ENCODE measurements at places on chromosomes 3 and 15.

- no peak for DNase-seq
Measured at GRCh38 chr3:135759651-135760050, 205.9 kb upstream of the PPP2R3A start.

DNA sequence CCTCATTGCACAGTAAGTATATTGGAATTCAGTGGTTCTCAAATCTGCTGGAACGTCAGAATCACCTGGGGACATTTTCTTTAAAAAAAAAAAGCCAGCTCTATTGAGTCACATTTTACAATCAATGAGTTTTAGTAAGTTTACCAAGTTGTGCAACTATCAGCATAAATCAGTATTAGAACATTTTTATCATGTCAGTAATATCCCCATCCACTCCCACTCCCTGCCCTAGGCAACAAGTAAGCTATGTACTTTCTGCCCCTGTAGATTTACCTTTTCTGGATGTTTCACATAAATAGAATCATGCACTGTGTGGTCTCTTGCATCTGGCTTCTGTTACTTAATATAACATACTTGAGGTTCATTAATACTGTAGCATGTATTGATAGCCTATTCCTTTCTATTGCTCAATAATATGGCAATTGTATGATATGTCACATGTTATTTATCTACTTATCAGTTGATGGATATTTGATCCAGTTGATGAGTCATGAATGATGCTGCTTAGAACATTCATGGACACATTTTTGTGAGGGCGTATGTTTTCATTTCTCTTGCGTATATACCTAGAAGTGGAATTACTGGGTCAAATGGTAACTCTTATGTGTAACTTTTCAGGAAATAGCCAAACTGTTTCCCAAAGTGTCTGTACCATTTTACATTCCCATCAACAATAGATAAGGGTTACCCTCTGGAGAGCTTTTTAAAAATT lies 180.5 kb downstream of the THSD4 start:
- peak; percentile 64 for DNase-seq

- DNase-seq, result no peak
Measured at GRCh38 chr3:160796813-160797164, 40.8 kb downstream of the PPM1L start.

- DNase-seq, result no peak
Measured at GRCh38 chr3:105614288-105615030, 247.8 kb downstream of the ALCAM start.

- no peak for DNase-seq
Measured at GRCh38 chr3:21357241-21357640, 393.8 kb downstream of the ZNF385D start.

GRCh38 chr3:136067211-136067610 lies 101.7 kb downstream of the PPP2R3A start:
- no peak for DNase-seq

DNA sequence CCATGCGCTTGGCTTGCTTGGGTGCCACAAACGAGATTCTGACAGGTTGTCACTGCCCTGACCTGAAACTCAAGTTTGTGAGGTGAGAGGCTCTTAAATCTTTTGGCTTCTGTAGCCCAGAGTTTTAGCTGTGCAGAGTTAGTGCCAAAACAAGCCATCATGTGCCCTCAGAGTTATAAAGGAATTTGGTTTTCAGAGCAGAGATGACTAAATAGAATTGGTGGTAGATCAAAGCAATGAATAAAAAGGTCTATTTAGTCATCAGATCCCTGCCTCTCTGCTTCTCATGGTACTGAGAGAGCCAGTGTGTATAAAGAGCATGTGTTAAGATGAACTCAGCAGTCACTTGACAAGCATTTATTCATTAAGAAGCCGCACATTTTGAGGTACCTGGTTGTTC lies 207.5 kb upstream of the DPH6 start:
- no peak for DNase-seq

DNA sequence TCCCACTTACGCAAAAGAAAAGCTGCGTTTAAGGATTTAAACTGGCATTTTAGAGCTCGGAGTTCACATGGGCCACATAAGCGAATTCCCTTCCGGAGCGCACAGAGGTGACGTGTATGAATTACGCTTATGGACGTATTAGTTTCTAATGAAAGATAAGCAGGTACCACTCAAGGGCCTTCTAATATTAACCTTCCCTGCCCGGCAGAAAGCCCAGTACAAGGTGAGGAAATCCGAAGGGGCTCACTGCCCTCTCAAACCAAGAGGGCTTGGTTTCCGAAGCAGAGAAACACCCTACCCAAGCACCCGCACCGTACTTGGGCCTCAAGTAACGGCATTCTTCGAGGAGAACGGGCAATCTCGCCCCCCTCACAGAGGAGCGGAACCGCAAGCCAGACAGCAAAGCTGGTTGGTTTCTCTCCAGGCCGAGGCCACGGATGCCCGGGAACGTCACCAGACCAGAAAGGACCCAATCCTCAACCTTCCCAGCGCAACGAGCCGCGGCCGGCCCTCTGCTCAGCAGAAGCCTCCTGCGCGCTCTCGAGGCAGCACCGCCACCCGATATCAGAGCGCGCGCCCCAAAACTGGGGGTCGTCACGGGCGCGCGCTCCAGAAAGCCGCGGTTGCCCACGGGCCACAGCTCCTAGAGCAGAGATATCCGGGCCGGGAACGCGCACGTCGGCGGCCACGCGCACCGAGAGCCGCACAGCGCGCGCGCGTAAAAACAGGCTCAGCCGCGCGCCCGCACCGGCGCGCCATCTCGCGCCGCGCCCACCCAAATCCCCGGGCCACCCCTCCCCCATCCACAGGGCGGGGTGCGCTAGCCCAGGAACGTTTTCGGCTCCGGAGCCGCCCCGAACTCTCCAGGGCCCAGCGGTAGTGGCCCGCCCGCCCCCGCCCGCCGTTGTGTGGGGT lies 676 bp downstream of the QRICH1 start:
- peak; percentile 40 for DNase-seq

- no peak for DNase-seq
Measured at GRCh38 chr3:101725890-101726275, 1.5 kb downstream of the CEP97 start.

DNA sequence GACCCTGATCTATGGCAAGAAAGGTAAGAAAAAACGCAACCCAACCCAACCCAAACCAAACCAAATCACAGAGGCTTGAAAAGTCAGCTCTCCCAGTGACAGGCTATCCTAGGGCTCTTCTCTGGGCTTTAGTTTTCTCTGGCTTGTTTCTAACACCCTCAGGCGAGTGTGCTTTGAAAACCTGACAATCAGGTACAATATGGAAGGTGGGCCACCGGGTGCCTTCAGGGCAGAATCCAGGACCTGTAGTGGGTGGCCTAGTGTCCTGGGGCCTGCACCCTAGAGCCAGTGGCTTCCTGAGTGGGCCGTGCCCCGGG lies 46.8 kb downstream of the BHLHE40 start:
- DNase-seq, result no peak

All from AG04449 (cell line).